ENCODE measurements at places on chromosomes 2 and 18.

DNA sequence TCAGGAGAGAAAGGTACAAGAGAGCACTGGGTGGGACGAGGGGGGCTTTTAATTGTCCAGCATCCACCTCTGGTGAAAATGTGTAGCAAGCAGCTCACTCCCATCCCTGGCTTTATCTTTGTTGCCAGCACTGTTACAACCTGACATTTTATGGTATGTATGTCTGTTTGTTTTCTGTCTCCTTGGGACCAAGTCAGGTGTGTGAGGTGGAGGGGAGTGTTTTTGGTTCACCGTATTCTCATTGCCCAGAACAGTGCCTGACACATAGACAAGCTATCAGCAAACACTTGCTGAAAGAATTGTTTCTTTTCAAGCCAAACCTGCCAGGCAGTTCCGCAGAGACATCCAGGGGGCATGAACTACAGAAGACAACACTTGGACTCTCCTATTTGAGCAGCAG, 24.7 kb downstream of the TGFA start:
- DNase-seq = no peak

DNA sequence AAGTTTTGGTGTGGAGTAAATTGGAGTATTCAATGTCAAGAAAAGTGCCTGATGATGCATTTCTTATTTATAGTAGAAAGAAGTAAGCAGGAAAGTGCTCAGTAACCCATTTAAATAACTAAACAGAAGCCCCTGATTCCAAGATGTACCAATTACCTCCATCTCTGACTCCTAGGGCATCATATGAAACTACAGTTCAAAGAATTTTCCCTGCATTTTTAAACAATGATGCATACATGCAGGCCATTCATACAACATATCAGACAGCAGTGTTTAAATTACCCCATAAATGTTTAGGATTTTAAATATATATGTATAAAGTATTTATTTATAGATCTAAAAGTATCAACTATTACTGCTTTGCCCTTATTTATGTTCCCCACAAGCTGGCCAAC, 36.2 kb downstream of the FTCDNL1 start:
- no peak for DNase-seq

DNA sequence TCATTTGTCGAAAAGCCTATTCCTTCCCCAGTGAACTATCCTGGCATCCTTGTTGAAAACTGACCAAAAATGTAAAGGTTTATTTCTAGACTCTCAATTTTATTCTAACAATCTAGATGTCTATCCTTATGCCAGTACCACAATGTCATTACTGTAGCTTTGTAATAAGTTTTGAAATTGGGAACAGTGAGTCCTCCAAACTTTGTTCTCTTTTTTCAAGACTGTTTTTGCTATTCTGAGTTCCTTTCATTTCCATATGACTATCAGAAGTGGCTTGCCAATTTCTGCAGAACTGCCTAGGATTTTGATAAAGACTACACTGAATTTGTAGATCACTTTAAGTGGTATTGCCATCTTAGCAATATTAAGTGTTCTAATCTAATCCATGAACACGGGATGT, 9.7 kb downstream of the STARD7 start:
- DNase-seq = no peak

DNA sequence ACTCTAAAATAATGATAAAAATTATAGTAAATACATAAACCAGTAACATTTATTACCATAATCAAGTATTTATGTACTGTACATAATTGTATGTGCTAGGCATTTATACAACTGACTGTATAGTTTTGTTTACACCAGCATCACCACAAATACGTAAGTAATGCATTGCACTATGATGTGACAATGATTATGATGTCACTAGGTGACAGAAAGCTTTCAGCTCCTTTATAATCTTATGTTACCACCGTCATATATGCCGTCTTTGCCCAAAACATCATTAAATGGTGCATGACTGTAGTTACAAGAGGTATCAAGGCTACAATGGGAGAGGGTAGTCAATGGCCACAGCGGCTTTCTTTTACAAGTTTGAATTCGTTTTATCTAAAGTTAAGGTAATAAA, 60.1 kb downstream of the ICOS start:
- DNase-seq = no peak

DNA sequence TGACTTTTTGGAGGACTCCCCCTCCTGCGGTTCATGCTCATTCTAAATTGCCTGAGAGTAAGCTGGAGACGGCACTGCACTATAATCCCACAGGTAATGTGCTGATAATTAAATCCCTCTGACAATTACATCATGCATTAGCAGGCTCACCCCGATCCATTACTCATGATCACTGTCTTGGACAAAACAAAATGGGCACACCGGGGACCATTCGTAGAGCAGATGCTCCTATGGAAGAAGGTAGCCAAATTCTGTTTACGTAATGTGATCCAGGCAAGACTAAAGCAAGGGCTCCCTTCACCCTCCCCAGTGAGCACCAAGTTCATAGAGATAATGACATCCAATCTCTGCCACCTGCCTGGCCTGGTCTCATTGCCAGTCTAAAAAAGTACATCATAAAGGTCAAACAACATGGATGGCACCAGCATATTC, 657.1 kb upstream of the SOX11 start:
- DNase-seq = no peak

- DNase-seq = no peak
Measured at GRCh38 chr2:69104261-69104660, 91.3 kb downstream of the ANTXR1 start.

GRCh38 chr2:12259493-12259892, 457.2 kb upstream of the TRIB2 start:
- no peak for DNase-seq

DNA sequence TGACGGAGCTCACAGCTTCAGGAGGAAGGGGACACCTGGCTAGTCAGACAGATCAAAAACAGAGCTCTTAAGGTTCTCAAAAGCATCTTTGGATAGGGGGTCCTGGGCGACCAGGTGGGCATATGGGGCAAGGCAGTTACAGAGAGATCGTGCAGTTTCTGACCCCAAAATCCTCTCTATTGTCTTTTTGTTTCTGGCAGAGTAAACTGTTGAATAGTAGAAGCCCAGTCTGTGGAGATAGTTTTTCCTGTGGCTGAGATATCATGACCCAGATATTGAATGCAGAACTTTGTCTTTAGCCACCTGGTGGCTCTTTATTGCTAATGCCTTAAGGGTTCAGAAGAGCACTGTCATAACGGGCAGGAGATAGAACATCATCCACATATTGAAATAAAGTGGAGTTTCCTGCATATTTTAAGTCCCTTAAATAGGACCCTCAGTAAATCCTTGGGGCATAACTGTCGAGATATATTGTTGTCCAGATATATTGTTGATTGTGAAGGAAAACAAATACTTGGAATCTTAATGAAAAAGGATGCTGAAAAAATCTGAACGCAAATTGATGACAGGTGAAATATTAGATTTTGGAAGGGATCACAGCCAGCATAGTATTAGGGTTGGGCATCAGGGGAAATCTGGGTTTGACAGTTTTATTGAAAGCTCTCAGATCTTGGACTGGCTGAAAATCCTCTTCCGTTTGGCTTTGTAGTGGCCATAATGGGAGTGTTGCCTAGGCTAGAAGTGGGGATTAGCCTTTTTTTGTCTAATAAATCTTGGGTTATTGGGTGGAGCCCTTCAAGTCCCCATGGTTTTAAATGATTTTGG, 14.1 kb upstream of the ZDBF2 start:
- DNase-seq = peak; percentile 40

DNA sequence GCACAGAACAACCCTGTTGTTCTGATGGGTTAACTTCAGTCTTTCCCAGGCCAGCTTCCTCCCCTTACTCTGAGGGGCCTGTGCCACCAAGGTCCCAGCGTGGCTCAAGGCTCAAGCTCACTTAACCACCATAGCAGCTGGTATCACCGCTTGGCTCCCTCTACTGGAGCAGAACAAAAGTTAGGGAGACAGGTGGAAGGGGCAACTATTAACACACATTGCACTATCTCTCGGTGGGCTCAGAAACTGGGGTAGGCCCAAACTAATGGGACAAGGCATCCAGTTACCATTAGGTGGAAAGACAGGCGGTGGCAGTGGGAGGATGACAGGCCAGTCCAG, 88.7 kb upstream of the ATL2 start:
- peak; percentile 36 for DNase-seq

DNA sequence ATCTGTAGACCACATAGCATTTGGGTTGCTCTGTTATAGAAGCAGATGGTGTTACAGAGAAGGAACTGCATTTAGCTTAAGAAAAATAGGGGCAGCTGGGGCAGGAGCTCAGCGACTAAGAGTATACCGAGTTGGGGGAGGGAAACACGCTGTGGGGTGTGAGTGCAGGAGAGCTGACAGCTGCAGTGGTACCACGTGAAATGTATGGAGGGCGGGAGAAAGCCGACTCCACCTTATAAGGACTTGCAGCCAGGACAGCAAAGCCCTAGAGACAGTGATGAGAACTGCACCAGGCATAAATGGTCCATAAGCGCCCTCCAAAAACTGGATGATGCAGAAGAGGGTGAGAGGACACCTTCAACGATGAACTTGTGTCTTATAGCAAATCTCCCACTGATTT, 237.6 kb downstream of the PRKCE start:
- peak; percentile 48 for DNase-seq

GRCh38 chr2:65357959-65358294, 74.5 kb downstream of the SPRED2 start:
- peak; percentile 17 for DNase-seq

GRCh38 chr2:53750041-53750768, 17.4 kb upstream of the CHAC2 start:
- DNase-seq = no peak

- DNase-seq = no peak
Measured at GRCh38 chr2:122395687-122396086, 640.2 kb downstream of the TSN start.

DNA sequence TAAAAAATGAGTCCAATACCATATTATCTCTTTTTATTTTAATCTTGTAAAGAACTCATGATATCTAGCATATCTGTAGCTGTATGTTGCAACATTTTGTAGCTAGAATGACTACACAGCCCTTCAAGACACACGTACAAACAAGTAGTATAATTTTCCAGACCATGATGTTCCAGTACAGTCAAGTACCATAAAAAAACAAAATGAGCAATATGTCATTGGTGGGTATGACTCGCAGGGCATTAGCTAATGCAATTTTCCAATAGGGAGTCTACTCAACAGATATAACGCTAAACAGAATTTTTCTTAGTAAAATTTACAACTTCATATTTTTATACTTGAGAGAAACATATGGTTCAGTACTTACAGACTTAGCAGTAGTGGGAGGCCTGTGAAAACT, 53.6 kb upstream of the UGP2 start:
- DNase-seq = no peak

Measured in RPMI8226 (cell line).